T-helper 2 cell (primary cell): ENCODE measurements at places on chromosomes 13 and 19.

GRCh38 chr13:98802559-98802958, 50.1 kb upstream of the SLC15A1 start:
- DNase-seq: no peak

DNA sequence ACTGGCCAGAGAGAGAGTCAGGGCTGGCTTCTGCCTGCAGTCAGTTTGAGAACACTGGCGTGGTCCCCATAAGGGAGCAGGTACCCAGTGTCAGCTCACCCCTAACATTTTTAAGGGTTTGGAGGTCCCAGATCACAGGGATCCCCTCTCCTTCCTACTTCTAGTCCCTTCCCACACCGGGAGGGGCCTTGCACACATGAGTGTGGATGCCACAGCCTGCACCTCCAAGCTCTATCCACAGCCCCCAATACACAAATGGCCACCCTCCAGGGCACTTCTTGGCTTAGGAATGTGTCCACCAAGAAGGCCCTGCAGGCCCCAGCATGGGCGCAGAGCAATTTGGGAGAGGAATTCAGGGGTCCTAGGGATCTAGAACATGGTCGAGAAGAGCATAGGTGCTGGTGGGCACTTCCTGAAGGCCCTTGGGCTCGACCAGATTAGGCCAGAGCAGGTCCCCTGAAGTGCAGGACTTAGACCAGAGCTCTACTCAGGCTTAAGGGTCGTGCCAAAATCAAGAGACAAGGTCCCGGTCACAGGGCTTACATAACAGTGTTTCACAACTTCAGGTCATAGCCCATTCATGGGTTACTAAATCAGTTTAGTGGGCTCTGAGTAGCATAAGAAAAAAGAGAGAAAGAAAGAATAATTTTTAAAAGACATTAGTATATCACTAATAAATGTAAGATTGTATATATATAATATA, 16.0 kb downstream of the FXYD5 start:
- DNase-seq: no peak

DNA sequence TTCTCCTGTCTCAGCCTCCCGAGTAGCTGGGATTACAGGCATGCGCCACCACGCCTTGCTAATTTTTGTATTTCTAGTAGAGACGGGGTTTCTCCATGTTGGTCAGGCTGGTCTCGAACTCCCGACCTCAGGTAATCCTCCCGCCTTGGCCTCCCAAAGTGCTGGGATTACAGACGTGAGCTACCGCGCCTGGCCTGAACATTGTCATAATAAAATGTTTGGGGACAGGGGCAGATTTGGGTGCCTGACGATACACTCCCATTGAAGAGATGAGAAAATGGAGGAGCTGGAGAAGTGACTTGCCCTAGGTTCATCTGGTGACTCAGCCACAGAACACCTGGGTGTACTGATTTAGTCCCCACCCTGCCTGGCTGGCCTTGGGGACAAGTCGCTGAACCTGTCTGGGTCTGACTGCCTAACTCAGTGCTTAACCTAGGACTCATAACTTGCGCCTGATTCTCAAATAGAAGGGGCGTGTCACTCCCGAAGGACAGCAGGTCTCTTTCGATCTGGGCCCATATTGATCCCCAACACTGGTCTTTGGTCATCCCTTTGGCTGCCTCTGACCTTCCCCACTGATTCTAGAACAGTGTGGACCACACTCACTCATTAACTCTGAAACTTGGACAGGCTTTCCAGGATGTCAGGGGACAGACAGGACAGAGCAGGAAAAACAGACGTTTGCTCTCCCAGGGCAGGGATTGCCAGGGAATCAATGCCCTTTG, 7.6 kb upstream of the BICRA start:
- DNase-seq: no peak

- DNase-seq: no peak
Measured at GRCh38 chr19:5572556-5573286, 5.0 kb upstream of the TINCR start.

GRCh38 chr19:11496391-11497163, 9.1 kb downstream of the ZNF653 start:
- DNase-seq: peak; percentile 19

GRCh38 chr13:71773531-71773930, 93.5 kb downstream of the DACH1 start:
- no peak for DNase-seq

GRCh38 chr13:36057041-36057440, 74.1 kb downstream of the DCLK1 start:
- no peak for DNase-seq

DNA sequence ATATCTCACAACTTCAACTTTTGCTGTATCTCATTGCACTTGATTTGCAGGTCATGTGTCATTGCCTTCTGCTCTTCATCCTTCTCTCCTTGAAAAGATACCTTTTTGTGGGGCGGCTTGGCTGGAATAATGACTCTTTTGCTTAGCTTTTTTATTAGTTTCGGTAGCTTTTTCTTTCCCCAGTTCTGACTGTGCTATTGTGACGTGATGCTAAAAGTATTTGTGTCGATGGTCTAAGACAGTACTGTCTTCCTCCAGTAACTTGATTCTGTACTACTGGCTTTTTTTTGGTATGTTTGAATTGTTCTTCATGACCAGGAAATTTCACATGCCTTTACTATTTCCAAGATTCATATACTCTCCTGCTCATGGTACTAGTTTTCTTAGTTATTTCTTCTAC, 63.1 kb downstream of the SLITRK1 start:
- no peak for DNase-seq

DNA sequence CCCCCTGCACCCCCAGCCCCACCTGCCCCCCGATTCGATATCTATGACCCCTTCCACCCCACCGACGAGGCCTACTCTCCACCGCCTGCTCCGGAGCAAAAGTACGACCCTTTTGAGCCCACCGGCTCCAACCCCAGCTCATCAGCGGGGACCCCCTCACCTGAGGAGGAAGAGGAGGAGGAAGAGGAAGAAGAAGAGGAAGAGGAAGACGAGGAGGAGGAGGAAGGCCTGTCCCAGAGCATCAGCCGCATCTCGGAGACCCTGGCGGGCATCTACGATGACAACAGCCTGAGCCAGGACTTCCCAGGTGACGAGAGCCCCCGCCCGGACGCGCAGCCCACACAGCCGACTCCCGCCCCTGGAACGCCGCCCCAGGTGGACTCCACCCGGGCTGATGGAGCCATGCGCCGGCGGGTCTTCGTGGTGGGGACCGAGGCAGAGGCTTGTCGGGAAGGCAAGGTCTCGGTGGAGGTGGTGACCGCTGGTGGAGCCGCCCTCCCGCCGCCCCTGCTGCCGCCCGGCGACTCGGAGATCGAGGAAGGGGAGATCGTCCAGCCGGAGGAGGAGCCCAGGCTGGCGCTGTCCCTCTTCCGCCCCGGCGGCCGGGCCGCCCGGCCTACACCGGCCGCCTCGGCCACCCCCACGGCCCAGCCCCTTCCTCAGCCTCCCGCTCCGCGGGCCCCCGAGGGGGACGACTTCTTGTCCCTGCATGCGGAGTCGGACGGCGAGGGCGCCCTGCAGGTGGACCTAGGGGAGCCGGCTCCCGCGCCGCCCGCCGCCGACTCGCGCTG, 9.2 kb downstream of the SCAF1 start:
- DNase-seq: no peak

DNA sequence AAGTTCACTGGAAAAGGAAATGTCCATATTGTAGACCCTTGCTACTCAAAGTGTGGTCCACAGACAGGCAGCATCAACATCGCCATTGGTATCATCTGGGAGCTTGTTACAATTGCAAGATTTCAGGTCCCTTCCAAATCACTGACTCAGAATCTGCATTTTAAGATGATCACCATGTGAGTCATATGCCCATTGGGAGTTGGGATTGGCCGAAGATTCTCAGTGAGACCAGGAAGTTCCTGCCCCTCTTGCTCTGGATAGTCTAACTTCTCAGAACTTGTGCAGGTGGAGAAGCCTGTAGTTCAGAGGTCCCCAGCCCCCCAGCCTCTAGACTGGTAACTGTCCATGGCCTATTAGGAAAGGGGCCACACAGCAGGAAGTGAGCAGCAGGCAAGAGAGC, 48.9 kb upstream of the URAD start:
- DNase-seq: no peak

GRCh38 chr13:95564091-95564490, 11.6 kb downstream of the CLDN10 start:
- DNase-seq: no peak

DNA sequence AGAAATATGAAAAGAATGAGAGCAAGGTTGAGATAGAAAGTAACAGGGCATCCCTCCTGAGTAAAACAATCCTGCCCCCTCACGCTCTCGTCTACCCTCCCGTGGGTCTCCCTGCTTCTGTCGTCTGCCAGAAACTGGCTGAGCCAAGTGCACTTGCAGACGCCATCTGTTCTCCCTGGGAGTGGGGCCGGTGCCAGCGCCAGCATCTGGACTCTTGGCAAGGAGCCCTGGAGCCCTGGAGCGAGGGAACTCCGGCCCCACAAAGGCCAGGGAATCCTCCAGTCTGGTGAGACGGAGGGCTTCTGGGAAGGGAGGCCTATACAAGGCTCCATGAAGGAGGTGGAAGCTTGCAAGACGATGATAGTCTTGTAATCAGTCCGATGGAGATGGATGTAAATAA, 2.3 kb upstream of the TMEM91 start:
- no peak for DNase-seq

DNA sequence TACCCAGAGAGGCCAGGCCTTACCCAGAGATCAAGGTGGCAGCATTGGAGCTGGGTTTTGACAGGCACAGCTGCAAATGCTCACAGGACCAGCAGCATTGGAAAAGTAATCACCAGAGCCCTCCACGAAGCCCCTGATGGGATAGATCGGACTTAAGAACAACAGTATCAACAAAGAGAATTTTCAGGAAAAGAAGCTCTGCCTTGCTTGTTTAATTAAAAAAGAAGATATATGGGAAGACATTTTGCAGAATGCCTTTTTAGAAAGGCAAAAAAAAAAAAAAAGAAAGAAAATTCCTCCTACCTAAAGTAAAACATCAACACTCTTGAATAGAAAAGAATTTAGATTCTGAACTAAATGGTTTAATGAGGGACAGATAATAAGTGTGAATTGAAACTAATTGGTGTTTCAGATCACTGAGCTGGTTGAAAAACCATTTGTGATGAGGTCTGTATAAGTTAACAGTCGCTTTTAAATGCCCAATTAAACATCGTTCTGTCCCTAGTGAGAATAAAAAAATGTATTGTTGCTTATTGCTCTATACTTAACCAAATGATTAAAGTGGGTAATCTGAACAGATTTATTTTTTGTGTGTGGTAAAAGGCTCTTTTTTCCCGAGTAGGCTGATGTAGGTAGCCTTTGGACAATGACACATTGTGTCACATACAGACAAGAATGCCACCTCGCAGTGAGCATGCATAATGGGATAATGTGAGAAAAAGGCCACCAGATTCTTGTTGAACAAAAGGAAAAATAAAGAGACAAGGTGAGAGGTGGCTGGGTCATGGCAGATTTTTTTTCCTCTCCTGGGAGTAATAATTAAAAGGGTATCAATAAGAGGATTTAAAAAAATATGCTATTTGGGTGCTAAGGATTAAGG, 93.0 kb upstream of the ARGLU1 start:
- no peak for DNase-seq

DNA sequence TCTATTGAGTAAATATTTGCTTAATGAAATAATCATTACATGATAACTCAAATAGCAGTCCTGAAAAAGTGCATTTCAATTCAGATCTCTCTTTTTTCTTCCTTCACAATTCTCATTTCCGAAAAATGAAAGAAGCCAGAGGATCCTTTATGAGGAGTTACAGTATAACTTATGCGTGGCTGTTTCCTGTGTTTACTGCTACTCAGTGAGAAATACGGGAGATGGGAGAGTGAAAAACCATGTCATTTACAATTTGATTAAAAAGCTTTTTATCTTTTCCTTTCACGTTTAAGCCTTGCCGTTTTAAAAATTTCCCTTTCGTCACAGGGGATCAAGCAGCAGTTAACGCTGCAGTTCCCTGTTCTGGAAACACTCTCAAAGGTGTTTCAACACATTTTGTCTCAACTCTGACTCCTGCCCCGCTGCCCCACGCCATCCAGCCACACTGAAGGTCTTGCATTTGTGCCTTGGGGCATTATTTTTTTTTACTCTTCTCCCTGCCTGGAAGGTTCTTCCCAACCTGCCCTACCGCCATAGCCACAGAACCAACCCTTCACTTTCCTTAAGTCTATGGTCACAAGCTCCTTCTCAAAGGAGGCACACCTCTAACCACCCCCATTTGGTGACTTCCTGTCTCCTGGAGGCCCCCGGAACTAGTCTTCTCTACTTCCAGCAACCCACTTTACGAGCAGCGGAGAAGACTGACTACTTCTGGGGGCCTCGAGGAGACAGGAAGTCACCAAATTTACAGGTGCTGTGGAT, 17.0 kb downstream of the KL start:
- no peak for DNase-seq
